ENCODE measurements at places on chromosomes 7 and 10.
A peak's percentile ranks its signal among the peaks of the same experiment; 100 is the strongest.

DNA sequence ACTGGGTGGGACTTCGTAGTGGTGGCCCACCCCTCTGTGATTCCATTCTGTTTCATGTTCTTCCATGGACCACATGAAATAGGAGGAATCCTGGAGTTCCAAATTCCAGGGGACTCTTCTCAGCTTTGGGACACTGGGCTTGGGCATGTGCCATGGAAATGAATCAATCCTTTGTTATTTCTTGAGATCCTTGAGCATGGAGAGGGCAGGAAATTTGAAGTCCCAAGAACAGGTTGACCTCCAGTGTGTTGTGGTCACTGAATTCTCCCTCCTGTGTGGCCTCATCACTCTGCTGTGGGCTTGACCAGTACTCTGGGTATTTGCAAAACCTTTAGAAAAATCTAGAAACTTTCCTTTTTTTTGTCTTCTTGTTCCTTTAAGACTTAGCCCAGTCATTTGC, 22.7 kb downstream of the TACR2 start:
- DNase-seq = no peak

GRCh38 chr10:22316286-22317075, at the start of gene COMMD3:
TSS of gene COMMD3 (plus strand) at chr10:22316388. CDS start at chr10:22316418, 30 bp downstream.
- DNase-seq = no peak

- peak; percentile 61 for DNase-seq
Observed at GRCh38 chr10:67837541-67838314, at the start of gene DNAJC12. TSS of gene DNAJC12 (minus strand) at chr10:67838188. CDS start at chr10:67838011, 177 bp downstream.

- DNase-seq = no peak
Observed at GRCh38 chr10:42830237-42830636, 47.6 kb downstream of the BMS1 start.

- no peak for DNase-seq
Observed at GRCh38 chr7:130359276-130359857, 14.8 kb downstream of the CPA5 start.

GRCh38 chr10:126673565-126673964, 3.1 kb upstream of the C10orf90 start:
- DNase-seq = no peak

Measured in D721Med (cell line).